ENCODE measurements at places on chromosomes 11 and 22.

DNA sequence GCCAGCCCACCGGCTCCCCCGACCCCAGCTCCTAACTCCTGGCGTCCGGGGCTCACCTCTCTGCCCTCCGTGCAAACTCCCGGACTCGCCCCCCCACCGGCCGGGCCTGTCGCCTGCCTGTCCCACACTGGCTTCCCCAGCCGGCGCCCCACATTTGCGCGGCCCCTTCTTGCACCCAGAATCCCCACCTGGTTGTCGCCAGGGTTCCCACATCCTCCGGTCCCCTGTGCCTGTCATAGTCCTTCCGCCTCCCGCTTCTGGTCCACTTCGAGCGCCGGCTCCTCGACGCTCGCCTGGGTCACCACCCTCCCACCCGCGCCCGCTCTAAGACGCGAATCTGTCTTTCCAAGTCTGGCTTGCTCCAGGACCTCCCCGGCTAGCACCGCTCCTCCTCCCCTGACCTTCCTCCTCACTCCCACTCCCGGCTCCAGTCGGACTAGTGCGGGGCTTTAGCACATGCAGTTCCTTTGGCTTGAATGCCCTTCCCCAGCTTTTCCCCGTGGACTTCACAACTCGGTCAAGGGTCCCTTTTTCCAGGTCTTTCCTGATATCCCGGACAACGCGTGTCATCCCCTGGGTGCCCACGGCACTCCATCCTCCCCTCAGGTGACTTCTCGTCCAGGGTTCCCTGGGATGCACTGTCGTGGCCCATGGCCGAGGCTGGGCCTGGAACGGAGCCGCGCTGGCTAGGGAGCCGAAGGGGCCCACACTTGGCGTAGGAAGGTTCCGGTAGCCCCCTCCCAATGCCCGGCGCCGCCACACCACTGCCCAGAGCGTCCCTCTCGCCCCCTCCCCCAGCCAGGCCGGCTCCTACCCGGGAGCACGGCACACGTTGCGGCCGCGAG lies 635 bp downstream of the SCARF2 start:
- no peak for DNase-seq

DNA sequence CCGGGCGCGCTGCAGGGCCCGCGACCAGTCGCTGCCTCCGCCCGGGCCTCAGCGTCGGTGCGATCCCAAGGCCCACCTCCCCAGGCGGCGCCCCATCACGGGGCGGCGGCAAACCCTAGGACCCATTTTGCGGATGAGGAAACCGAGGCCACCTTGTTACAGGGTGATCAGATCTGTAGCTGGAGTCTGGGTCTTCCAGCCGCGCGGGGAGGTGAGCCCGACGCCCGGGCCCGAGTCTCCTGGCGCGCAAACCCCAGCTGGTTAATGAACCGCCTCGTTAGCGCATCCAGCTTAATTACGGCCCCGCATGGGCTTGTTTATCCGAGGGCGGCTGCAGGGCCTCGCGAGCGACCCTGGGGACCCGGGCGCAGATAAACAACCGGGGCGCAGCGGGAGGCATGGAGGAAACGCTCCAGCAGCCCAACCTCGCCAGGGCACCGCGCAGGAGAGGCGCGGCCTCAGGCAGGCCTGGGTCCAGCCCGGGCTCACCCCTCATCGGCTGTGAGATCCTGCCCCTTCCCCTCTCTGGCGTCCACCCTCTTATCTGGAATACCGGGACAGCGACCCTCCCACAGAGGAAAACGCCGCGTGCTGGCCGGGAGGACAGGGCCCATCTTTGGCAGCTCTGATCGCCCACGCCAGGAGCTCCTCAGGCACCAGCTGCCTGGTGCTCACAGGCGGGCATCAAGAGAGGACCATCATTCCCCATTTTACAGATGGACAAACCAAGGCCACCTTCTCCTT lies 14.7 kb downstream of the OTUB1 start:
- DNase-seq: no peak

DNA sequence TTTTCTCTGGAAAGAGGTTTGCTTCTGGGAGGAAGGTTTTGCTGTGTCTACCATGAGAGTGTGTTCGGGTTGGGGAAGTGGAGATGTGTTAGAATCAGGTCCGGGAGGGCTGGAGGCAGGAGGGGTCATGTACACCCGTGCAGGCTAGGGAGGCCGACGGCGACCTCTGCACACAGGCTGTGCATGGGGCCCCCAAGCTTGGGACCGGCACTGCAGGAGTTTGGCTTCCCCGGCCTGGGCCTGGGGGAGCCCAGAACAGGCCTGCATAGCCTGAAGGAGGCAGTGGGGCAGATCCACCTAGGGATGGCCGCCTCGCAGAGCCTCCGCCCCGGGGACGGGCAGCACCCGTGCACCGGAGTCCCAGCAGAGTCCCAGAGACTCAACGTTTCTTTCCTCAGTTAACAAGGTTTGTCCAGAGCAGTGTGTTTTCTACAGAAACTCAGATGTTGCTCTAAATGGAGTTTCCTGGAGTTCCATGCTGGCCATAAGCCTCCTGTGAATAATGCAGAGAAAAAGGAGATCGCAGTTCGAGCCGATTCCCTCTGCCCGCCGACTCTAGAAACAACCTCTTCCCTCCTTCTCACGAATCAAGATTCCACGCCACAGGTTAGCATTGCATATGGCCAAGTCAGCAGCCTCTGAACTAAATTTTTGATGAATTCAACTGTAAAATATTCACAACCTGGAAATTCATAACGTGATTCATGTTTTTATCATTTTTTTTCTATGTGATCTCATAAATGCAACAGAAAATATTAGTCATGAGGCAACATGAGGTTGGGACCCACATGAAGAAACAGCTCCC lies 427.3 kb downstream of the BRD1 start:
- DNase-seq: no peak

DNA sequence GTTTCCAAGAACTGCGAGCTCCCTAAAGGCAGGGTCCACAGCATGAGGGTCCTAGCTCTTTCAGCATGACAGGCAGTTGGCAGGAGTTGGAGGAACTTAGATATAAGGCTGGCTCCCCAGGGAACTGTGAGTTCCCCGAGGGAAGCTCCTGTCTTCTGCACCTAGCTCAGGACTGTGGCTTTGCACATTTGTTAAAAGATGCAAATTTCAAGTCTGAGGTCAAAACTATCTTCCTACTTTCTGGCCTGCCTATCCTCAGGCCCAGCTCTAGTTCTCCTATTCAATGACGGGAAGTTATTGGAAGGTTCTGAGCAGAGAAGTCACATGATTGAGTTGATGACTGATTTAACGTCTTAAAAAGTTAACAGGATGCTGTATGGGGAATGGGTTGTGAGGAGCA lies 11.7 kb upstream of the UCP3 start:
- no peak for DNase-seq

DNA sequence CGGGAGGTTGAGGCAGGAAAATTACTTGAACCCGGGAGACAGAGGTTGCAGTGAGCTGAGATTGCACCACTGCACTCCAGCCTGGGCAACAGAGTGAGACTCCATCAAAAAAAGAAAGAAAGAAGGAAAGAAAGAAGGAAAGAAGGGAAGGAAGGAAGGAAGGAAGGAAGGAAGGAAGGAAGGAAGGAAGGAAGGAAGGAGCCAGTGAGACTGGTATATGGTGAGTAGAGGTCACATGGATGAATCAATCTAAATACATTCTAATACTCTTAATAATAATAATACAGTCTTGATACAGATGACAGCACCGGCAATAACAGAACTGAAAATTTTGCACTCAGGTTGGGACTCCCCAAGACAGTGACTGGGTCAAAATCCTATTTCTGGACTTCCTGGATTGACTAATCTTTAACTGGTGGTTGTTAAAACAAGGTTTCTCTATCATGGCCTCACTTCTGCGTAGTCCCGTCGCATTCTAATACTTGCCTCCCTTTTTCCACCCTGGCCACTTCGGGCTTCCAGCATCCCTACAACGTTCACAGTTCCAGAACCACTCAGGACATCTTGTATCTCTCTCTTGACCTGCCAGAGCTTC lies 53.5 kb upstream of the EIF3M start:
- DNase-seq: no peak

- no peak for DNase-seq
These were observed 24.5 kb downstream of the MICAL3 start for GRCh38 chr22:17999851-18000250.

DNA sequence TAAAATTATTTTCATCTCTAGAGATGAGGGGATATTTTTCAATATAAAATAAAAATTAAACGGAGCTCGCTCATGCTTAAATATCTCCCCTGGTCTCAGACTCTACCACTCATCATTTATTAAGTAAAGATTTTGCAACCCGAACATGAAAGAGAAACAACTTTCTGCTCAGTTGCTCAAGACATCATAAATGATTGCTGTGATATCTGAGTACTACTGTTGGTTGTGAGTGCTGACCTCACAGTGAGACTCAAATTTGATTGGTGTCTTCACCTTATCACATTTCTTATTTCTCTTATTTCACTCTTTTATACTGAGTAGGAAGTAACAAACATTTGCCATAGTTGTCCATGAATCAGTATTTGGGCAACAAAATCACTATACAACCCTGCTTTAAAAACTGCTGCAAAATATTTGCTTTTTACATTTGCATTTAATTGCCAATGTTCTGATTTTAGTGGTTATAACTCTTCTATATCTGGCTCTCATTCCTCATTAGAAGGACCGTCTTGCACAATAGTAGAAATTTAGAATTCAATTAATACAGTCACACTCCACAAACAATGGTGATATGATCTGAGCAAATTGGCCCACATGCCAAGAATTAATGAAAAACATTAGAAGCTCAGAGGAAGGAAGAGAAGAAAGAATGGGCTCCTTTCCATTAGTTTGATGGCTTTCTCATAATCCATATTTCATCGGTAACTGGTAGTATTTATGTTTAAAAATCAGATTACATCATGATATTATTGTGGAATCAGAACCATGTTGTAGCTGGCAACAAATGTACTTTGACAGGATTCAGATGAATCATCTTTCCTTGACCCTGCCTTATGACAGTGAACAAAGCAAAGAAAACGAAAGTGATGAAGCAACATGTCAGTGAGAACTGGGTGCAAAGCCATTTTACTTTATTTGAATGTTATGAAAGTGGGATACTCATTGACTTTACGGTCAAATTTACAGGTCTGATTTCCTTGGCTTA lies 973.6 kb upstream of the TENM4 start:
- DNase-seq: no peak

DNA sequence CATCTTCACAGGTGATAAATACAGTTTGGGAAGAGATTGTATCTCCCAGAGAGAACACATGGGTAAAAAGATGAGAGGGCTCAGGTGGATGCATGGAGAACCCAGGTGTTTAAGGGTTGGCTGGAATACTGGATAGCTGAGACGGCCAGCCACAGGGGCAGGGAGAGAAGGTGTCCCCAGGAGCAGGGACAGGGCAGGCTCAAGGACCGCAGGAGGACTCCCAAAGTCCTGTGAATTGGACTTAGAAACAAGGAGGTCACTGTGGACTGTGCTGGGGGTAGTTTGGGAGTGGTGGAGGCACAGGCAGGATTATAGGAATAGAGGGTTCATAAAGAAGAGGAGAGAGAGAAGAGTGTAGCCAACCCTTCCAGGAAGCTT lies 103.8 kb upstream of the PARVA start:
- DNase-seq: no peak

DNA sequence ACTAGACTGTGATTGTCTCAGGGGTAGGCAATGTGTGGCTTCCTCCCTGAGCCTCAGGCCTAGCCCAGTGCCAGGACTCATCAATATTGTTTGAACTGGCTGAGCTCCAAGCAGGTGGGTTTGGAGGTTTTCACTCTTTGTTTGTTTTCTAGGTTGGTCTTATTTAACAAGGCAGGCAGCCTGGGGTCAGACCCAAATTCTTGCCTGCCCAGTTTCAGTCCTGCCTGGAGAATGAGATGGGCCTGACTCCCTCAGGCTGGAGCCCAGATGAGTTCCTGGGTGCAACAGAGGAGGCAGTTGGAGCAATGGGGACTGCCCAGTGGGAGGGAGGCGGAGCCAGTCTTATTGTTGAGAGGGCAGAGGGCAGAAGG lies 28.3 kb upstream of the TP53I11 start:
- no peak for DNase-seq

- no peak for DNase-seq
These were observed 22.5 kb downstream of the CYTH4 start for GRCh38 chr22:37304595-37305343.

DNA sequence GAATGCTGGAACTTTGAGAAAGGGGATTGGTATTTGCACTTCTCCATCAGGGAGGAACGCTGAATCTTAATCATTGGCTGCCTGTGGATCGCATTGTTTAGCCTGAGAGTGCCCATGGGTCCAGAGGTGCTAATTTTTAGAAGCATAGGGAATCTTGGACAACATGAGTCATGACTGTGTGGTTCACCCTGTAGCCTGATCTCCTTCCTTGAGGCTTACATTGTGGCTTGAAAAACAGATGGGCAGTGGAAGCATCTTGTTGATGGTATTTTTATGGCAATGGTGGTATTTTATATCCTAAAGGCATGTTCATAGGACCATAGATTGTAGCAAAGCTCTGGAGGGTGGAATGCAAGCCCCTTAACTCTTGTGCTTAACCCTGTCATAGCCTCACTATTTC lies 99.2 kb upstream of the DBX1 start:
- DNase-seq: no peak
